ENCODE measurements at places on chromosomes 4 and X.

DNA sequence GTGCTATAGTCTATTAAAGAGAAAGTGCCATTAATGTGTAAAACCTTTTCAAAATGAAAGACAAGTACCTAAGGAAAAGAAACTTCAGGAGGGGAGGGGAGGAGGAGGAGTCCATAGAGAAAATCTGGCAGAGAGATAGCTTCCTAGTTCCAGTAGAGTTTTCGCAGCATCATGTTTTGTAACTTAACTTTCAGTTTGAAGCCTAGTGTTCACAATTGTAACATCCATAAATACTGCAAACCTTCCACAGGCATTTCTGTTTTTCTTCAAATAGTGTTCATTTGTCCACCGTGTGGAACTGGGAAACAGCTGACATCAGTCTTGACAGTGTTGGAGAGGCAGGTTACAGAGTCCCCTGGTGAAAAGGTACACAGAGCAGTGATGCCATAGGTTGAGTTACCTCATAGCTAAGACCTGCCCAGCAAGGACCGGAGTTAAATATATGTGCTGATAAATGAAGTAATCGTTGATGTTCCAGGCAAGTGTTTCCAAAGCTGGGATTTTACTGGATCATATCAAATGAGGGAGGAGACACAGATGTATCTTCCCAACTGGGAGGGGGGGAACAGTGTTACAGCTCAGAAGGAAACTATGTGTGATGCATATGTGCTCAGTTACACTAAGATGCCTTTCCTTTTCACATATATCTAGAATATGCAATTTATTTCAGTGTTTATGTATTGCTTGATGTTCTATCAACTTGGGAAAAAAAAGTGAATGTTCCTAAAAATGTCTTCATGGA lies 369.5 kb upstream of the FAM241A start:
- DNase-seq, result no peak

- DNase-seq, result no peak
These were observed 4.5 kb upstream of the PPP2R2C start for GRCh38 chr4:6476893-6477292.

GRCh38 chr4:137531986-137532868 lies at the start of gene PCDH18:
Gene PCDH18 (minus strand): TSS chr4:137532494. CDS start chr4:137532088, 406 bp downstream.
- peak; percentile 74 for DNase-seq

DNA sequence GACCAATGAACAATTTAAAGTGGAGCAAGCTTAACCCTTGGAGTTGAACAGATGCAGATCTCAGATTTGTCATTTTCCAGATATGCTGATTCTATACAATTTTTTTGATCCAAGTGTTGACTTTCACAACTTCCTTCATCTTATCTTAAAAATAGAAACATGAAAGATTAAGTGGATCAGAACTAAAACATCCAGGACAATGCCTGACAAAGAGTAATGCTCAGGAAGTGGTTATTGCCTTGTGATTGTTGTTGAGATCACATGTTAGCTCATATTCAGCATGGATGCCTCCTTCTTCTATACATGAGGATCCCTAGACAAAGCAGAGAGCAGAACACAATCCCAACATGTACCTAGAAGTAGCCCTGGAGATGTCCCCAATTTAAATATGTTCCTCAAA lies 160.9 kb downstream of the PPARGC1A start:
- no peak for DNase-seq

DNA sequence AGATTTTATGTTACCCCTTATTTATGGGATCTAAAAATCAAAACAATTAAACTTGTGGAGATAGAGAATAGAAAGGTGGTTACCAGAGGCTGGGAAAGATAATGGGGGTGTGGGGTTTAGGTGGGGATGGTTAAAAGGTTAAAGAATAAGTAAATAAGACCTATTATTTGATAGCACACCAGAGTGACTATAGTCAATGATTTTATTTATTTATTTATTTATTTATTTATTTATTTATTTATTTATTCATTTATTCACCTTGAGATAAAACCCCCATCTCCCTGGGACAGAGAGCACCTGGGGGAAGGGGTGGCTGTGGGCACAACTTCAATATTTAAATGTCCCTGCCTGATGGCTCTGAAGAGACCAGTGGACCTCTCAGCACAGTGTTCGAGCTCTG lies 66.1 kb downstream of the UGT2A3 start:
- DNase-seq, result no peak
